LHCN-M2 (cell line): ENCODE measurements at places on chromosomes 4 and X.

DNA sequence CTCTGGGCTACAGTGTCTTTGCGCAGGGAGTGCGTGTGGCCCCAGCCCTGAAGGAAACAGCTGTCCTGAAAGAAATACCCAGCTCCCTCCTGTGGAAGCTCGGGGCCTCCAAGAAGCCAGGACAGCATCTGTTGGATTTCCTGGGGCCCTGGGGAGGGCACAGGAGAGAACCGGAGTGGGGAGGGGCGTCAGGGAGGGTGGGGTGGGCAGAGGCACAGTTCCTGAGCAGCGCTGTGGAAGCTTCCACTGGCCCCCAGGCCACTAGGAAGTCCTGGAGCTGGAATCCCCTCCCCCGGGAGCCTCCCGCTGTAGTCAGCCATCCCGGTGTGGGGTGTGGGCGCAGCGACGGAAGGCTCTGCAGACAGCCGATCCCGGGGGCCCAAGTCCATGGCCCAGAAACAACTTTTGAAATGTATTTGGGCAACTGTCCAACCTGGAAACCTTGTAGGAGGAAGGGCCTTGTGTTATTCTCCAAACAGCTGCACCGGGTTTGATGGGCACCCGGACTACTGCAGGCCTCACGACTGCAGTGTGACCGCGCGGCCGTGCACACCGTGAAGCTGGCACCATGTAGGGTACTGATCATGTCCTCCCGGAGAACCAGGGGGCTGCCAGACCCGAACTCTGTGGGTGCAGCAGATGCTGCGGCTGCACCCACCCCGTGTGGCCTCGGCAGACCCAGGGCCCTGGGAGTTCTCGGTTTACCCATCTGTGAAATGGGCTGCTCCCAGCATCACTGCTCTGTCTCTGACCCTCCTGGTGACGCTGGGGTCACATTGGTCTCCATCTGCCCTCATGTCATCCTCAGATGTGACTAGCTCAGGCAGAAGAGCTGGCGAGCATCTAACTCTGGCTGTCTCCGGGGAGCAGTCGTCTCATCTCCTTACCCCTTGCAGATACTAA is 68.5 kb upstream of the HMX1 start:
- DNase-seq, result no peak

- no peak for DNase-seq
These were observed 24.6 kb downstream of the SLC7A11 start for GRCh38 chr4:138217567-138217966.

- peak; percentile 45 for DNase-seq
These were observed 19.8 kb downstream of the TSPAN5 start for GRCh38 chr4:98638661-98639060.

DNA sequence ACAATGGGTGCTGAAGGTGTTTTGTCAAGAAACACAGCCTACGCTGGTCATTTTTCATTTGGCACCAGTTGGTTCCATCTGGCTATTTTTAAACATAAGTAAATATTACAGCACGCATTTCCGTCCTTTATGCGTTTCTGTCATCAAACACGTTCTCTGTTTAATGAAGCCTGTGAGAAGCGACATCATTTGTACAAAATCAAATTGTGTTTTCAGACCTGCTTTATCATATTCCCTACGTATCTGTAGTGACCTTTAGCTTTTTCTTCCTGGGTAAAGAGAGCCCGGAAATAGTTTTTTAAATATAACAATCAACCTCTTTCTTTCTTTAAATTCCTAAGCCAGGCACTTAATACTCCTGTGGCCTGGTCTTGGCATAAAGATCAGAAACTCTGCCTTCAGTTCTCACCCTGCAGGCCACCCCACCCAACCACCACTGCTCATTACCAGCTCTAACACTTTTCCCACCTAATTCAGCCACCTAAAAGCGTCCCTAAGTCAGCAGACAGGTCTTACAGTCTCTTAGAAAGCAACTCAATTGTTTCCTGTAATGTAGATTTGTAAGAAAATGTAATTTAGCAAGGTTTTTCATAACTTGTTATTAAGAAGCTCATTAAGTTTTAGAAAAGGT is 30.4 kb downstream of the ACSL1 start:
- no peak for DNase-seq

DNA sequence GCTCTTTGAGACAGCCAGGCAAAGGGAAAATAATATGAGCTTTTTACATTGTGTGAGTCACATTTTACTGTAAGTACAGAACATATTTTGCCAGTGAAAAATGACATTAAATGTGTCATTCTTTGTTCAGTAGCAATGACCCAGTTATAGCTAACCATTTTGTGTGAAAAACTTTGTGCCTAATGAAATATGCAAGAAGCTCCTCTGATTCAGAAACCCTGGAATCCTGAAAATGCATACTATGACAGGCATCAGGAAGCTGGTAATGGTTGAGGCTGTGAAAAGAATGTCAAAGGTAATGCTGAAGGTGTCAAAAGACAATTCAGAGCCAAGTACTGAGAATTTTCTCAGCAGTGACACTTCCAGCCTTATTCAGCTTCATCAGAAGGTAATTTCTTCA is 549.5 kb upstream of the SMIM31 start:
- peak; percentile 92 for DNase-seq

GRCh38 chr4:145102619-145103018 is 4.5 kb downstream of the ABCE1 start:
- no peak for DNase-seq

DNA sequence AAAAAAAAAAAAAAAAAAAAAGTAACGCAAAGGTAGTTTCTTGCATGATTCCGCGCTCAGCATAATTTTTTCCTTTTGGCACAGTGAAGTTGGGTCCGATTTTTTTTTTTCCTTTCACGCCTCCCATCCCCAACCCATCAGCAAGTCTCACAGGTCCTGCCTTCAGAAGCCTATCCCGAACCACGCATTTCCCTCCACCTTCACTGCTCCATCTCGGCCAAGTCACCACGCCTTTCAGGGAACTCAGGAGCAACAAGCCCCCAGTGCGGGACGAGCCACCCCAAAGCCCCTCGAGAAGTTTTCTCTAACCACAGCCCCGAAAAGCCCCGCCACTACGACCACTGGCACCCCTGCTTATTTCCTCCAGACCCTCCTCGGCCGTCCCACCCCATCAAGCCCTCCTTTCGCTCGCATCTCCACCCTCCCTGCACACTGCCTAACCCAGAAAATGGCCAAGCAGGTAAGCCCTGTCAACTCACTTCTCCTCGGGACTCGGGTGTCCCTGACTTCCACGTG is 1.0 kb downstream of the SLBP start:
- DNase-seq, result no peak

DNA sequence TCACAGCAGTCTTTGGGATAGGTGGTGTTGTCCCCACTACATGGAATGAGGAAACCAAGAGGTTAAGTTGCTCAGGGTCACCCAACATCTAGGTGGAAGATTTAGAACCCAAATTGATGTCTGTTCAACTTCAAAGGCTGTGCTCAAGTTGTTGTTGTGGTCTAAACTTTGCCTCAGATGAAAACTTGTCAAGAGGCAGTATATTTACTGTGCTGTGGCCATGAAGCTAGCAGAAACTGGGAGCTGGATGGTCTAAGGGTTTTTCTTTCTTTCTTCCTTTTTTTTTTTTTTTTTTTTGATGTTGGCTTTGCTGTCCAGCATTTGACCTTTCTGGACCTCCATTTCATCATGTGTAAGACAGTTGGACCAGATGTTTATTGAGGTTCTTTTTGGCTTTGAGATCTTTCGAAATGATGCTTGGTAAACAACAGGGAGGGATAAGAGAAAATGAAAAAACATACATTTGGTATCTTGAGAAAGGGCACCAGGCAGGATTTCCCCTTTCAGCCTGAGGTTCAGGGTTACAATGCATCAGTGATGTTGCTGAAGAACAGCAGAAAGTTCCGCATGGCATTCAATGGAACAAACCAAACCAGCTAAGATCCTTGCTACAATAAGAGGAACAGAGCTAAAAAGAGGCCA is 166.2 kb upstream of the RPS6KA3 start:
- DNase-seq, result no peak
